Activated naive CD4-positive, alpha-beta T cell treated with anti-CD3 and anti-CD28 coated beads for 36 hours (primary cell): ENCODE measurements at places on chromosomes 7 and 10.

DNA sequence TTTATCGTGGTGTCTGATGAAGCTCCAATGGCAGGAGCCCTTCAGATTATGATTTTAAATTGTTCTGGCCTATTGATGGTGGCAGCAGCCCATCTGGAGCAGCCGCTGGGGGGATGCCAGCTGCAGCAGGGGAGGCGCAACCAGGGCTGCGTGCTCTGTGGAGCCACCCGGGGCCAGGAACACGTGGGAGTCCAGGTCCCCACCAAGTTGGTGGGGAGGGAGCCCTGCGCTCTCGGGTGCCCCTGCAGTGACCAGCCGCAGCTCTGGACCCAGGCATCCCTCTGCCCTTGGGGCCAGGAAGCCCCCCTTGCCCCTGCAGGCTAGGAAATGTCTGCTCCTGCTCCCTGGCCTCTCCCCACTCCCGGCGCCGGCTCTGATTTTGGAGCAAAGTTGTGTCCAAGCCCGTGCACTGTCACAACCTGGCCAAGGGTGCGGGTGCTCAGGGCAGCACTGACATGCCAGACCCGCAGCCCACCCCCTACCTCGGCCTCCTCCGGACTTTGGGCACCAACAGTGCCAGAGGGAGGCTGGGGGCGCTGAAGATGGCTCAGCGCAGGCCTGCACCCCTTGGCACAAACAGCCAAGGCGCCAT is 147.2 kb upstream of the ADO start:
- no peak overlapping the region for H3K27ac ChIP-seq
- H3K36me3 ChIP-seq: no peaks in the 10 kb centered on the region
- no peak for DNase-seq

DNA sequence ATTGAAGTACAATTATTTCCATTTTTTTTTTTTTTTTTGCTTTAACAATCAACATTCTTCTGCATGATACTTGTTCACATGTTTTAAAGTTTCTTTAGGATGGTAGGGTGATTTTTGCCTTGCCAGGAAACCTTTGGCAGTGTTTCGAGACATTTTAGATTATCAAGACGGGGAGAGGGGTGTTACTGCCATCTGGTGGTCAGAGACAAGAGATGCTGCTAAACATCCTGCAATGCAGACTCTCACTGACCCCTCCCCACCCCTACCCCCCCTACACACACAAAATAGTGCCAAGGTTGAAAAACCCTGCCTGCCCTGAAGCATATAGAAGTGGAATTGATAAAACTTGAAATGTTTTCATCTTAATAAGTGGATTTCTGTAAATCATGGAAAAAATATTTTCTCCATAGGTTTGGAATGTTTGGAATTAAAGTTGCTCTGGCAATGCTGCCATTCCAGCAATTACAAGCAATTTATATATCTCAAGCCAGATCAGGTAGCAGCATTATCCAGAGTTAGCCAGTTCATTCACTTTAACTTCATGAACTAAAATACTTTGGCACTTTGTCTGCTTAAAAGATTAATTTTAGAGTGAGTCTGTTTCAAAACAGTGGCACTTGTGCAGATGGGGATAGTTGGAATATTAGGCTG is 62.1 kb downstream of the SDHAF3 start:
- peak; percentile 66 for DNase-seq
- H3K4me3 ChIP-seq: no peak overlapping the region
- H3K27ac ChIP-seq: no peak overlapping the region
- H3K4me1 ChIP-seq: peaks cover 3% of the 10 kb centered on the region
- peaks cover 15% of the 10 kb centered on the region for H3K36me3 ChIP-seq

DNA sequence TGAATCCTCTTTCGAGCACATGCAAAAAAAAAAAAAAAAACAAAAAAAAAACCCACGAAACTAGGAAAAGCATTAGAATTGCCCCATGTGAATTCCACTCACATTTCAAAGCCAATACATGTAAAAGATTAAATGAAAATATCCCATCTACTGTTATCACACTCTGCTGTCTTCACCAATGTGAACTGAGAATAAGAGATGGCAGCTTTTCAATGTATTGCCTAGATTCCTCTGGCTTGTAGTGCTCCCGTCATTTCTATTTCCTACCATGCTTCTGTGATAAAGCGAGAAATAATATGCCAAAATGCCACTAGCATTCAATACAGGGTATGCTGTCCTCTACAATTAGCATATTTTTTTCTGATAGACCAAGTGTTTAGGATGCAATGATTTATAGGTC is 517.0 kb downstream of the NRG3 start:
- DNase-seq: no peak
- H3K4me3 ChIP-seq: no peak overlapping the region

DNA sequence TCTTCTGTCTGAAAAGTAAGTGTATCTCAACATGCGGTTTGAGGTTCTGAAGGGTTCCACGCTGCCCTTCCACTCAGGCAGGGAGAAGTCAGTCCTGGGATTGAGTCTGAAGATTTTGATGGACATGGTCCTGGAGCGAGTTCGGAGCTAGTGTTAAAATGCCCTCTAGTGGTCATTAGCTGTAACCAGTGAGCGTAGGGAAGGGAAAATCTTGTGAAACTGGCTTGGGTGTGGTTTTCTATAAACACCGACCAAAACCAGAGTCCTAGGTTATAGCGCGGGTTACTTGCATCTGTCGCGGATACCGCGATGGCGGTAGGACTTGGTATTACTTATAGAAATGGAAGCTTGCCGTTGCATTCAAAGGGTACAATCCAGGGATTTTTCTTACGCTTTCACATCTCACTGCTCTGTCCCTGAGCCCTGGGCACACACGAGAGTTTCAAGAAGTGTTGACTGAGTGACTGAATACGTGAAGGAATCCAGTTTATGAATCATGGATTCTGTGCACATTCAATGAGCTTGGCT is 348.2 kb upstream of the C7orf33 start:
- H3K4me1 ChIP-seq: peaks cover 4% of the 10 kb centered on the region
- no peak overlapping the region for H3K4me3 ChIP-seq
- peak; percentile 5 for DNase-seq
- no peak overlapping the region for H3K27ac ChIP-seq
